Forelimb muscle (tissue), 1 donor: ENCODE measurements at places on chromosomes 3 and 15.

GRCh38 chr3:138594150-138594934, at the start of gene CEP70:
Gene CEP70, minus strand, starts transcription at chr3:138594260. Its CDS starts 21,333 bp downstream, at chr3:138572927.
- peak; percentile 95 for DNase-seq

GRCh38 chr15:50066666-50067065, 52.4 kb downstream of the ATP8B4 start:
- no peak for DNase-seq

DNA sequence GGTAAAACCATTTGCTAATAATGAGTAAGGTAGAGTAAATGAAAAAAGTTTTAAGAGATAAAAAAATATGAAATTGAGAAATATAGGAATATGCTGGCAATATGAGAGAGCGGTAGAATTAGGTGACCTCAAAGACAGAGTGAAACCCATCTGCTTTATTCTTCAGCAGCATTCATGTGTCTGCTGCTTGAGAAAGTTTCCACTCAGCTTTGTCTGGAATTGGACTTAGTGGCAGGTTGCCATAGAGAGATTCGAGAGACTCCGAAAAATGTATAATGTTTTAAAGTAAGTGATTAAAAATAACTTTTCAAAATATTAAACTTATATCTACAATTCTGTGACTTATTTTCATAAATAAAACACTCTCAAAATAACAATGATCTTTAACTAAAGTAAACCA, 5.0 kb downstream of the SUCNR1 start:
- no peak for DNase-seq

DNA sequence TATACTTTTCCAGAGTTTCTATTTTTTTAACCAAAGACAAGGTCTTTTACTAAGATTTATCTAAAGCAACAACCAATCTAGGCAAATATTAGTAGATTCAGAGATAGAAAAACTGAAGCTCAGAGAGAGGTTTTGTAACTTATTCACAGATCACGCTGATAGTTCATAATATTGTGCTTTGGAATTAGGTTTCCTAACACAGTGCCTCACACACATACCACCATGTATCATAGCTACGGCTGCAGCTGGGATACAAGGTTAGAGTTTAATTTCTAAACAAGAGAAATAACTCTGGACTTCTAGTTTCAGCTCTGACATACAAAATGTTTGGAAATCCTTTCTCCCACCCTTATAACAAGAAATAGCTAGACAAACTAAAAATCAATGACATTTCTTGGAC, 565.7 kb downstream of the PYDC2 start:
- DNase-seq, result no peak

DNA sequence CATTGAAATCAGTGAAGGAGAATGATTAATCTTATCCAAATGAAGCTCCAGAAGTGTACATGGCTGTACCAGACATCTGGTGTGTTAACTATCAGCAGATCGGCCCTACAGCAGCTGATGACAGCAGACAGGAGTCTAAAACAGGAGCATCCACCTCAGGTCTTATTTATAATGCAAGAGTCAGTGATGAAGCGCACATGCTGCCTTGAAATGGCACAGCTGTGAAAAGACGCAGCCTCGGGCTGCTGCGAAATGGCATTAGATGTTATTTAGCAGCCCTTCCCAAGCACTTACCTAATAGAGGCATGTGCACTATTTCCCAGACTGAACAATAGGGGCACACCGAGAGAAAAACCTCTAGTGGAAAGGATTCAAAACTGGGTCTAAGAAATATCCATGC, 472.3 kb upstream of the CBLB start:
- no peak for DNase-seq

DNA sequence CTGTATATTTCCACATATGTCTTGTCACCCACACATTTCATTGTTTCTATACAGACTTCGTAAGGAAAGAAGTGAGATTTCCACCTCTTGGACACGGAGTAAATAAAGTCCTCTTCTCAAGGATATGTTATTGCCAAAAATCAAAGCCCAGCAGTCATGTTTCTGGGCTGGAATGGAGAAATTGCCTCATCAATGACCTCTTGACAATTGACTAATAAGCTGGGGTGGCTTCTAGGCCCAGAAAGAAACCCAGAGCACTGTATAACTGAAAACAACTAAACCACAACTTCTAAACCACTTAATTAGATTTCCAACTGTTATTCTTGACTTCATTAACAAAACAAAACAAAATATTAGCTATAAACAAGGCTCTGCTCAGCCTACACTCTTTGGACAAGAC, 56.4 kb upstream of the SLC24A5 start:
- no peak for DNase-seq

GRCh38 chr3:98657457-98657856, 64.0 kb upstream of the CPOX start:
- DNase-seq, result no peak

- DNase-seq, result peak; percentile 88
Observed at GRCh38 chr15:51708013-51708412, 26.7 kb downstream of the SCG3 start.

DNA sequence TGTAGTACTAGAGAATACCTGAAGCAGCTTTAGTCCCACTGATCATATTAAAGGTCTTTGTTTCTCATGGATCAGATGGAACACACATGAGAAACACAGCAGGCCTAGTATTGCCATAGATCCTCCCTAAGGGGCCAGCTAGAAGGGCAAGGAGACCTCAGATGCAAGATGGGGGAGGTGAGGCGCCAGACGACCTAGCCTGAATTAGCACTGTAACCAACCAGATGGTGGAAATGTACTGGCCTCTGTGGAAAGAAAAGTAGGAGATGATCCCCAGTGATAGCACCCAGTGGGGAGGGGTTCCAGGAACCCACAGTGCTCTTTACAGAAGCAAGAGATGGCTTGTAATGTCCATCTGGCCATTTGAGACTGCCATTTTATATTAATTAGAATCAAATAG, 138.2 kb upstream of the ZNF385D start:
- DNase-seq, result no peak

DNA sequence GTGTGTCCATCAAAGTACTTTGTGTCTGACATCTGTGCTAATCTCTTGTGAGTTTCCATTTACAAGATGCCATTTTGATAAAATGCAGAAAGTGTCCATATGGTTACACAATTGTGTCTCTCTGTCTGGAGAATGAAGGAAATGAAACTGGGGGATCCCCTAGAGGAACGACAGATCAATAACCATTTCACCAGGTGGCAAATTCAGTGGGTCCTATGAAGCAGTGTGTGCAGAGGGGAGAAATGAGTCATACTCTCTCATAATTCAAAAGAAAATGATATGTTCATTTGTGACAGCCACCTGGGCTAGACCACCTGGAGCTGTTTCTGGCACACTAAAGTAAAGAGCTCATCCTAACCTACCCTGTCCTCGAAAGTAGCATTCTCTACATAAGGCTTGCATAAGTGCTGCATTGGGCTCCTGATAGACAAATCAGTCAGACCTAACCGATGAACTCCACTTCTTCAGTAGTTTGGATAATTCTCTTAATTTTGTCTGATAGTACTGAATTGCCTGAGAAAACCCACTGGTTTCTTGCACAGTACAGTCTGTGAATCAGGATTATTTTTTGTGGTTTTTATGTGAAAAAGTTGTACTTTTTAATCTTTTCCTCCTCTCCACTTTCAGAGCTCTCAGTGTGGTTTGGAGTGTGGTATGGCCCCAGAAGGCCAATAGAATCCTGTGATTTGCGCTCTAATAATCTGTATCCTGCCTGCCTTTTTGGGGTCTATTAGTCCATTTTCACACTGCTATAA, 10.3 kb upstream of the CD47 start:
- DNase-seq, result no peak
